Smooth muscle cell of the coronary artery (primary cell): ENCODE measurements at places on chromosomes 16 and 17. TPM values are rescaled to one million over a fixed set of nuclear protein-coding genes. Genes with fewer than 3 reads are reported as not detected.

KCNJ16 gene
- not detected in 2 replicates for total RNA-seq

GNGT2 gene
- not detected in 2 replicates for total RNA-seq

AHSP gene
- not detected in 2 replicates for total RNA-seq

MFAP4 gene
- total RNA-seq: 11.0 and 23.6 TPM in 2 replicates

C17orf100 gene
- under 0.01 and 0.45 TPM in 2 replicates for total RNA-seq

CEMP1 gene
- total RNA-seq: 0.08 and 0.12 TPM in 2 replicates

ZNF768 gene
- 10.3 and 12.0 TPM in 2 replicates for total RNA-seq

CCL4 gene
- total RNA-seq: not detected in 2 replicates

NPIPB13 gene
- total RNA-seq: 0.68 and 1.5 TPM in 2 replicates

CIITA gene
- total RNA-seq: 0.08 and 0.12 TPM in 2 replicates
